ENCODE measurements at places on chromosomes 7 and 10.

- no peak for DNase-seq
These were observed 549 bp downstream of the GPNMB start for GRCh38 chr7:23247046-23247602.

DNA sequence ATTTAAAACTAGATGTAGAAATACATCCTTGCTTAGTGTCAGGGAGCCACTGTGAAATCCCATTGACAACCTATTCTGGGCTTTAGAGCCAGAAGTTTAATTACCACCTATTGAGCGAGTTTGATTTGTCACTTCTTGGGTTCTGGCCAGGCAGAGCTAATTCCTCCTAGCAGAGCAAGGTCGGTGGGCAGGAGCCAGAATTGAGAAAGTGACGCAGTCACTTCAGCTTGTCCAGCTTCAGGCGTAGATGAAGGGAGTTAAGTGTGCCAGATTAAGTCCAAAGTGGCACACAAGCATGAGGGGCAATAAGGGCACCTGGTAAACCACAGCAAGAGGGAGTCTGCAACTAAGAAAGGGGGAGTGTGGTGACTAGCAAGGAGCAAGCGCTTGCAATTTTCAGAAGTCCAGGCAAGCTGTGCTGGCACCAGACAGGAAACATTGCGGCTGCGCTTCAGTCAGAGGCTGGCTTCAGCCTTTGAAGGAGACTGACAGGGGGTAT is 119.4 kb downstream of the ST7 start:
- DNase-seq = no peak

DNA sequence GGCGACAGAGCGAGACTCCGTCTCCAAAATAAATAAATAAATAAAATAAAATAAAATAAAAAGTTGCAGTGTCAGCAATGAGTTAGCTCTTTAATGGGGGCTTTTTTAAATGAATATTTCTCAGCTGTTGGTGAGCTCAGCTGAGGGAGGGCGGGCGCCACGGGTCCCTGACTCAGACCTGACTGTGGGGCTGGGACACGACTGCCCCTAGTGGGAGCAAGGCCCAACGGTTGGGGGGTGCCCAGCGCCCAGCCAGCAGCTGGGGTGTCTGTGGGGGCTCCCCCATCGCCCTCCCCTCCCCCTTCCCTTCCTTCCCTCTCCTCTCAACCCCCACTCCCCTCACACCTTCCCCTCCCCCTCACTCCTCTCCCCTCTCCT is 46.6 kb downstream of the PWWP2B start:
- DNase-seq = peak; percentile 63

GRCh38 chr7:157612009-157612663 is 275.3 kb downstream of the DNAJB6 start:
- DNase-seq = no peak

GRCh38 chr7:44087911-44088838 is 5.8 kb upstream of the POLM start:
- no peak for DNase-seq

- DNase-seq = peak; percentile 13
These were observed 23.8 kb upstream of the GLCCI1 start for GRCh38 chr7:7944619-7945282.

GRCh38 chr7:127041689-127042452 is 210.9 kb downstream of the GRM8 start:
- DNase-seq = no peak

- DNase-seq = no peak
These were observed 9.9 kb downstream of the SMURF1 start for GRCh38 chr7:99133766-99134564.

- DNase-seq = no peak
These were observed 259.8 kb upstream of the AOAH start for GRCh38 chr7:36984041-36984521.

DNA sequence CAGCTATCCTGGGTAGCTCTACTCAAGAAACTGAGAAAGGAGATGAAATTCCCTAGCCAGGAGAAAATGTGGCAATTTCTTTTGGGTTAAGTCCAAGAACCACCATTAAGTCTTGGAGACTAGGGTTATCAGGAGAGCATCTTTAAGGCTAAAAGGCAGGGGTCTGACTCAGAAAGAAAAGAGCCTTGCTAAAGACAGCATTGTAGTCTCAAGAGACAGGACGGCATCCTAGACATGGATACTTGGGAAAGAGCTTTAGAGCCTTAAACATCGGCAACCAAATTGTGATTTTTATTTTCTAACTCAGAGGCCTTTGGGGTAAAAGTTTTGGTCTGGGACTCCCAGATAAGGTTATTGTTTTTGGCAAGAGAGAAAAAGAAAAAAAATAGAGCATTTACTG is 83.1 kb downstream of the FAS start:
- no peak for DNase-seq

DNA sequence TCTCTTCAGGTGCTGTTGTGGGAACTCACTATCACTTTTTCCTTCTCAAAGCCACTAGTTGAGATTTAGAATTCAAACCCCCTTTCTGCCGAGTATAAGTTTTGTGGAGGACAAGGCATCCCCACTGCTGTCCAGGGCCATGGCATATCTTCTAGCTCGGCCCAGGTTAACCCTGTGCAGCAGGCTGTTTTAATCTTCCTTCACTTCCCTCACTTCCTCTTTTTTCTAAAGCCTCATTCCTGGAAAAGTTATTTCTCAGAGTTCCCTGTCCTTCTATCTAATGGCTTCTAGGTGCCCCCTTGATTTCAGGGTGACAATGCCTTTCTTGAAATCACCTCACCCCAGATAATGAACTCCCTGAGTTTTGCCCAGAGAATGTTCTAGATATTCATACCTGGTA is 222.3 kb downstream of the SNX10 start:
- DNase-seq = no peak

DNA sequence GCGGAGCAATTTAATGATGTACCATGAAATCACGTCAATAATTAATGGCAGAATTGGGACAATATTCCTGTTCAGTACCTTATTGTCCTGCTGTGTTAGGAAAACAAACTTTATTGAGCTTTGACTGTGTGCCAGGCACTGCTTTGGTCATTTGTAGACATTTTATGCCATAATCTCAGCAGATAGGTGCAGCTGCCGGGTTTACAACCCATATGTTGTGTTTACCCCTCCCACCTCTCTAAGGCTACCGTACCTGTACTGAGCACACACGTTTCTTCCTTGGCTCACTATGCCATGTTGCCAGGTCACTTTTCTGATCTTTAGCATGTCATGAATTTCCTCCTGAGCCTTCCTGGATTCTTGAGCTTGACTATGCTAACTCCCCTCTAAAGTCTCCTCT is 422.2 kb downstream of the PHTF2 start:
- DNase-seq = no peak

DNA sequence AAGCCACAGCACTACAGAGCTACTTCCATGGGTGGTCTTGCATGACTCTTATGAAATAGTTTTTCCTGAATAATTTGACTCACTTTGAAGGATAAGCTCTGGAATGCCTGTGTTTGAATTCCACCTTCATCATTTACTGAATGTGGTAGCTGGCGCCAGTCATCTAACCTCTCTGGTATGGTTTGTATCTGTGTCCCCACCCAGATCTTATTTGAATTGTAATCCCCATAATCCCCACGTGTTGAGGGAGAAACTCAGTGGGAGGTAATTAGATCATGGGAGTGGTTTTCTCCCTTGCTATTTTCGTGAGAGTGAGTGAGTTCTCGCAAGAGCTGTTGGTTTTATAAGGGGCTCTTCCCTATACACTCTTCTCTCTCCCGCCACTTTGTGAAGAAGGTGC is 11.2 kb upstream of the SLC13A1 start:
- DNase-seq = no peak

DNA sequence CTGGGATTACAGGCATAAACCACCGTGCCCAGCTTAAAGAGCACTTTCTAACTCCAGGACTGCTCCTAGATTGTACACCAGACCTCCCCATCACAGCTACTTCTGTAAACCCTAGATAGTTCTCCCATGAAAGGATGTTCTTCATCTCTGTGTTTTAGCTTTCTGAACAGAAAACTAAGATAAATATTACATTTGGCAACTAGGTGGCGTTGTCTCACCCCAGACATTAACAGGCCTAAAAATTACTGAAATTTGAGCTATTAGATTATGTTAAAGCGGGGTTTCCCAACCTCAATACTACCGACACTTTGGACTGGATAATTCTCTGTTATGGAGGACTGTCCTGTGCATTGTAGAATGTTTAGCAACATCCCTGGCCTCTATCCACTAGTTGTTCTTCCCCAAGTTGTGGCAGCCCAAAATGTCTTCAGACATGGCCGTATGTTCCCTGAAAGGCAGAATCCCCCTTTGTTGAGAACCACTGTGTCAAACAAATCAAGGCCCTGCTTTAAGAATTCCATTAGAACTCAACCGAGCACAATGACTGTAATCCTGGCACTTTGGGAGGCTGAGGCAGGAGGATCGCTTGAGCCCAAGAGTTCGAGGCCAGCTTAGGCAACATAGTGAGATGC is 19.1 kb downstream of the ATOH7 start:
- no peak for DNase-seq

- no peak for DNase-seq
These were observed 42.2 kb upstream of the WASL start for GRCh38 chr7:123791001-123791400.

DNA sequence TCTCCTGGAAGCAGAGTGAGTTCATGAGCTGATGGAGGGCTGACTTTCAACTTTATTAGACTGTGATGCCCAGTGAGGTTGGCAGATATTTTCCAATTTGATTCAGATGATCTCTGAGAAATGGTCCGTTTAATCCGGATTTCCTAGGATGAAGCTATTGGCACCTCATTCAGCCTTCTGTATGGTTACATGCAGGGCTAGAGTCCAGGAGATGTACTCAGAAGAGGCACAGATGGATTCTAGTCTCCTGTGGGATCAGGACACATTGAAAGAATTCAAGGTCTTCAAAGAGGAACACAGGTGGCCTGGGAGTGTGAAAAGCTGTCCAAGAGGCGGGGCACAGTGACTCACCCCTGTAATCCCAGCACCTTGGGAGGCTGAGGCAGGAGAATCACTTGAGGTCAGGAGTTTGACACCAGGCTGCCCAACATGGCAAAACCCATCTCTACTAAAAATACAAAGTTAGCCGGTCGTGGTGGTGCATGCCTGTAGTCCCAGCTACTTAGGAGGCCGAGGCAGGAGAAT is 23.0 kb upstream of the RHEB start:
- DNase-seq = no peak

GRCh38 chr10:72027498-72027897 is 60.9 kb downstream of the SPOCK2 start:
- no peak for DNase-seq

- DNase-seq = no peak
These were observed 7.4 kb downstream of the POLR1F start for GRCh38 chr7:19701471-19701870.

- no peak for DNase-seq
These were observed 73.8 kb upstream of the PRLHR start for GRCh38 chr10:118669020-118669791.

DNA sequence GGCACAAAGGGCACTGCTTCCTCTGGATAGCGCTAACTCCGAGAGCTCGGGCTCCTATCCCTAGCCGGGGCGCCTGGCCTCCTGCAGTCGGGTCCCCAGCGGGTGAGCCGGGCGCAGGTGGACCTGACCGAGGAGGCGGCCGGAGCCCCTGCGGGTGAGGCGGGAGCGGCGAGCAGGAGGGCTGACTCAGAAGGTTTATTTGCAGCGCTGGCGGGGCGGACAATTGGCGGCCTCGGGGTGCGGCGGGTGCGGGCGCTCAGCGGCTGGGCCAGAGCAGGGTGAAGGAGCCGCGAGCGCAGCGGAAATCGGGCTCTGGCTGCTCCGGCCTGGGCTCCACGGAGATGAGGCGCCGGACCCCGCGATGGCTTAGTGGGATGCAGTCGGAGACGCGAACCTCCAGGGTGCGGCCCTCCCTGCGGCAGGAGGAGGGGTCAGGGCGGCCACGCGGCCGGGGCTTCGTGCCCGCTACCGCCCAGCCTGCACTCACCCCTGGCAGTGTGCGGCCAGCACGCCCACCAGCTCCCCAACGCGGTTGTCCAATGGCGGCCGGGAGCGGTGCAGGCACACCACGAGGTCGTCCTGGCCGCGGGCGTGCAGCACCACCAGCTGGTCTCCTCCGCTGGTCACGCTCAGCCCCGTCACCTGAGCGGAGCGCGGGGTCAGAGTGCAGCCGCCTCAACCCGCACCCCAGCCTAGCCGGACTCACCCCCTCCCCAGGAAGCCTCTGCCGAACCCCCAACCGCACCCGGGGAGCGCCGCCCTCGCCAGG is 16.1 kb downstream of the MYO1G start:
- DNase-seq = no peak

DNA sequence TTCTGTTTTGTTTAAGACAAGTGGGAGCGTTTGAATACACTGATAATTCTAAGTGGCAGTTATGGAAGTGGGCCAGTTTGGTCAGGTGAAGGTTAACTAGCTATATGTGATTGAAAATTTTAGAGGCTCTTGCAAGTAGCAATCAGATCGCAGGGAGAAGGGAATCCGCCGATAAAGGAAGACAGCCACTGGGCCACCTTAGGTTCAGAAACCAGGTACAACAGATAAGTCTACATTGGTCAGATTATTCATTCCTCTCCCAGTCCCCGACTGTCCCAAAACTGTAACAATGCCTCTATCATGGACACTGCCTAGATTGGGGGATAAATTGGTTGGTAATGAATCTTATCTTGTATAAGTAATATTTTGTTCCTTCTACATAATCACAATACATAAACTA is 8.9 kb downstream of the ANK3 start:
- DNase-seq = no peak

GRCh38 chr7:91520645-91521044 is 256.4 kb downstream of the FZD1 start:
- DNase-seq = no peak

DNA sequence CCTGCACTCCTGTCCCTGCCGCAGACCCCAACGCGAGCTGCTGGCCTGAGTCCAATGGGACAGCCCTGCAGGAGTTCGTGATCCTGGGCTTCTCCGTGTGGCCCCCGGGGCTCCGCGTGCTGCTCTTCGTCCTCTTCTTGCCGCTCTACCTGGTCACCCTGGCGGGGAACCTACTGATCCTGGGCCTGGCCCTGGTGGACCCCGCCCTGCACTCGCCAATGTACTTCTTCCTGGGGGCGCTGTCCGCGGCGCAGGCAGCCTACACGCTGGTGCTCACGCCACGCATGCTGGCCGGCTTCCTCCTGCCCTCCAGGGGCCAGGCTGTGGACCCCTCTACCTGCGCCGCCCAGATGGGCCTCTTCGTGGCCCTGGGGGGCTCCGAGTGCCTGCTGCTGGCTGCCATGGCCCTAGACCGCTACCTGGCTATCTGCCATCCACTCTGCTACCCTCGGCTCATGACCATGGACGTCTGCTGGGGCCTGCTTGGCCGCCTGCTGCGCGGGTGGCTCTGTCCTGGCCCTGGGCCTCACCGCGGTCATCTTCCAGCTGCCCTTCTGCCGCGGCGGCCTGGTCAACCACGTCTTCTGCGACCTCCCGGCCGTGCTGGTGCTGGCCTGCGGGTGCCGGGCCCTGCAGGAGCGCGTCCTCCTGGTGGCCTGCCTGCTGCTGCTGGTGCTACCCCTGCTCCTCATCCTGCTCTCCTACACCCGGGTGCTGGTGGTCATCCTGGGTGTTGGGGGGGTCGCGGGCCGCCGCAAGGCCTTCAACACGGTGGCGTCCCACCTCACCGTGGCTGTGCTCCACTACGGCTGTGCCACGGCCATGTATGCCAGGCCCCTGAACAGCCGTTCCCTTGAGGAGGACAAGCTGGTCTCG is 71.7 kb downstream of the RBAK start:
- no peak for DNase-seq
